Neural progenitor cell (in vitro differentiated cells): ENCODE measurements at places on chromosomes 2 and 18.

GRCh38 chr2:12469141-12469561 lies 247.6 kb upstream of the TRIB2 start:
- no peak overlapping the region for H3K4me3 ChIP-seq
- no peak for DNase-seq
- no peaks in the 10 kb centered on the region for H3K27me3 ChIP-seq
- no peaks in the 10 kb centered on the region for H3K36me3 ChIP-seq
- no peaks in the 10 kb centered on the region for H3K4me1 ChIP-seq

DNA sequence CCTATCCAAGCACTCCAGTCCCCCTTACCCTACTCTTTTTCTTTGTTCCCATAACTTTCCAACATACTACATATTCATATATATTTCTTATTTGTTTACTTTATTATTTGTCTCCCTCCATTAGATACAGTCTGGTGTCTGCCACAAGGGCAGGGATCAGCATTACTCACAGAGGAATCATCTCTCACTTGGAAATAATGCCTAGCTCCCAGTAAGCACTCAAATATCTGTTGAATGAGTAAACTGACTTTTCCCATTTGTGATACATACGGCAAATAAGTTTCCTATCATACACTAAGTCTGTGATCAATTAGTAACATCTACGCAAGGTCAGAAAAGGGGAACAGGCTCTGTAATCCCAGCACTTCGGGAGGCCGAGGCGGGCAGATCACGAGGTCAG lies 18.7 kb downstream of the C1D start:
- no peaks in the 10 kb centered on the region for H3K4me1 ChIP-seq
- no peak overlapping the region for H3K4me3 ChIP-seq
- no peak for DNase-seq
- H3K27me3 ChIP-seq: no peaks in the 10 kb centered on the region

- H3K36me3 ChIP-seq: no peaks in the 10 kb centered on the region
- DNase-seq: peak; percentile 49
- peak overlapping the region; percentile 59 for H3K27ac ChIP-seq
- no peaks in the 10 kb centered on the region for H3K27me3 ChIP-seq
- H3K4me1 ChIP-seq: peaks cover 13% of the 10 kb centered on the region
- no peak overlapping the region for H3K4me3 ChIP-seq
These were observed 262.7 kb upstream of the FSIP2 start for GRCh38 chr2:185475914-185476313.

- no peak overlapping the region for H3K27ac ChIP-seq
- H3K4me1 ChIP-seq: peaks cover 12% of the 10 kb centered on the region
- H3K4me3 ChIP-seq: no peak overlapping the region
- peaks cover 17% of the 10 kb centered on the region for H3K27me3 ChIP-seq
These were observed 12.5 kb upstream of the TFPI start for GRCh38 chr2:187566712-187567111.

DNA sequence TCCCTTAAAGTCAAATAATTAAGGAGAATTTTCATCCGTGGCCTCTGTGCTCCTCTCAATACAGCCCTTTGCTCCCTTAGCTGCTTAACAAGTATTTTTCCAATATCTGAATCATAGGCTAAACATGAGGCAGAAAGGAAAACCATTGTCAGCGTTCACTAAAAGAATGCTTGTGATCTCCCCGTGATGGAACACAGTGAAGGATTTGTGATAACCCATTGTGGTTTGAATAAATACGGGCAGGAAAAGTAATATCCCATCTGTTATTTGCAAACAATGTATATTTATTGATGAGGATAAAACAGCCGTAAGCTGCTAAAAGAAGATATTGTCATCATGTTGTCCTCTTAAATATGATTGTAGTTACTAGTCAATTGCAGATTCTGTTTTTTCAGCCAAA lies 258.1 kb downstream of the NAPG start:
- H3K36me3 ChIP-seq: no peaks in the 10 kb centered on the region
- no peak overlapping the region for H3K27ac ChIP-seq
- no peaks in the 10 kb centered on the region for H3K27me3 ChIP-seq
- DNase-seq: no peak
- no peak overlapping the region for H3K4me3 ChIP-seq

GRCh38 chr2:37786191-37786698 lies 114.8 kb upstream of the CDC42EP3 start:
- H3K4me3 ChIP-seq: no peak overlapping the region
- H3K4me1 ChIP-seq: no peaks in the 10 kb centered on the region
- no peaks in the 10 kb centered on the region for H3K27me3 ChIP-seq
- no peak for DNase-seq
